ENCODE measurements at places on chromosomes 3 and 15.
A peak's percentile ranks its signal among the peaks of the same experiment; 100 is the strongest.

DNA sequence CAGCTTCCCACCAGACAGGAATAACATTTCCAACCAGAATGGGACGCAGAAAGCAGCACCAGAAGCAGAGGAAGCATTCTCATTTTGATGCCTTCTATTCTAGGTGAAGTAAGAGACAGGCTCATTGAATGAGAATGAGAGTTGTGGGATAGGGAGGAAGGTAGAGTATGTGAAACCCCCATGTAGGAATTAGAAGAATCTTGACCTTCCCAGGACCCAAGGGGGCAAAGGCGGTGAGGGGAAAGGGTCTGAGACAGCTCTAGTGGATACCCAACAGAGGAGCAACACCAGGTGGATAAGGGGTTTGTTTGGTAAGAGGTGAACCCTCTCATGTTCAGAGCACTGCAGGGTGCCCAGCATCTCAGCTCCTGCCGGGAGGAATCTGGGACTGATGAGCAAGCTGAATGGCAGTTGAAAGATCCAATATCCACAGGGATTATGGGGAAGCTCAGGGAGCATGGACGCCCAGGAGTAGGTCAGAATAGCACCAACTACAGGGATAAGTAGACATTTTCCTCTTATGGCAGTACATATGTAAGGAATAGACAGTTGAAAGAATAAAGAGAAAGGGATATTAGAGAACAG lies 77.0 kb downstream of the PLCL2 start:
- no peak for DNase-seq

- DNase-seq: no peak
Measured at GRCh38 chr3:148861277-148861869, 3.7 kb upstream of the CPA3 start.

DNA sequence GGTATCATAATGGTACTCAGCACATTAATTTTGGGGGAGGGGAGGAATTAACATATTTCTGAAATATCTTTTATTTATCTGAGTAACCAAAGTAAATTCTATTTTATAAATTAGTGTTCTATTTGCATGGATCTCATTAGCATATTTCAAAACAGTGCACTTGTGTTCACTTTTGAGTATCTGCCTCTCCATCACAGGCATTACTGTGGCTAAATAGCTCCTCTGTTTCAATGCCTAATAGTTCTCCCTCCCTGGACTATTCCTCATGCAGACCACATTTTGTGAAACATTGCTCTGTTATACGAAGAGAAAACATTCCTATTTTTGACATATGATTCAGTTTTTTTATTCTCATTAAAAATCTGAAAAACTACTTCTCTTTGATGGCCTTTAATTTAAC lies 1127.8 kb downstream of the TUSC7 start:
- no peak for DNase-seq

GRCh38 chr3:63228677-63229076 lies 49.4 kb upstream of the SYNPR start:
- DNase-seq: no peak

- DNase-seq: no peak
Measured at GRCh38 chr15:68360721-68361120, 71.2 kb downstream of the ITGA11 start.

- DNase-seq: no peak
Measured at GRCh38 chr3:32734756-32735155, 49.8 kb downstream of the CNOT10 start.

- no peak for DNase-seq
Measured at GRCh38 chr3:151265866-151266265, 12.5 kb downstream of the P2RY14 start.

DNA sequence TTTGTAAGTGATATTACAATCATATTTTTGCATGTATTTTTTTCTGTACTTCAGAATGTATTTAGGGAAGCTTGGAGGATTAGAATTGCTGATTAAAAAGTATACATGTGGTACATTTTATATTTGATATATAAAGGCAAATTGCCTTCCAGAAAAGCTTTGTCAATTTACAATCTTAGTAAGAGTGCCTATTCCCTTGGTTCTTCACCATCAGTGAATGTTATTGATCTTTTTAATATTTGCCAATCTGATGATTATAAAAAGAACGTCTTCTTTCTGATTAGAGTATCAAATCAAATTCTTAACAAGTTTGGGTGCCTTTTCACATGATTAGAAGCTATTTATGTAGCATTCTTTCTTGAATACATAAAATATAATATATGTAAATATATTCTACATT lies 9.1 kb downstream of the WDR49 start:
- DNase-seq: no peak

DNA sequence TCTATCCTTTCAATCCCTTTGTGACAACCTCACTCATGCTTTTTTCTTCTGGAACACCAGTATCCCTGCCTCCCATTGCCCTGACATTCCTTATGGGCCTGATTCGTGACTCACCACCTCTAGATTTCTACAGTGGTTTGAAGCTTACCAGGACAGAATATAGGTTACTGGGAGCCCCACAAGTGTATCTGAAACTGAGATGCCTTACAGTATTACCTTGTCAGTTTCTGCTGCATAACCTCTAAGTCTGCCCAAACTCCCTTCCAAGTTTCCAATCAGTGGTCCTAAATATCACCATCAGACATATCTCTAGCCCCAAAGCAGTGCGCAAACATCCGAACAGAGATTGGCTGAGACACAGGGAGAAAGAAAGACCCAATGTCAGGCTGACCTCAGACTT lies 5.6 kb downstream of the CPB1 start:
- no peak for DNase-seq

DNA sequence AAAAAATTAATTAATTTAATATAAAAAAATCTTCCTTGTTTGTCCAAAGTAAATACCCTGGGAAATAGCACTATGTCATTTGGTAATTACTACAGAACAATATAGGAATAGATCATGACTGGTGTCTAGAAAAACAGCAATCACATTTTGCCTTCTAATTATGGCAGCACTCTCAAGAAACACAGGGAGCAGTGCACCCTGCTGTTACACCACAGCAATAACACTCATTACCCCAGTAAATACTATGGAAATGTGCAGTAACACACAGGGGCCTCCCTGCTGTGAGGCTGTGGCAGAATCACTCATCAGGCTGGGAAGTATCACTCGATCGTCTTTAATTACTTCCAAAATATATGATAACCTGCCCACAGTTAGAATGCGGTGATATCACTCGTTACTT lies 646.0 kb downstream of the TUSC7 start:
- DNase-seq: no peak

- no peak for DNase-seq
Measured at GRCh38 chr15:76625267-76625666, 279.9 kb downstream of the SCAPER start.

DNA sequence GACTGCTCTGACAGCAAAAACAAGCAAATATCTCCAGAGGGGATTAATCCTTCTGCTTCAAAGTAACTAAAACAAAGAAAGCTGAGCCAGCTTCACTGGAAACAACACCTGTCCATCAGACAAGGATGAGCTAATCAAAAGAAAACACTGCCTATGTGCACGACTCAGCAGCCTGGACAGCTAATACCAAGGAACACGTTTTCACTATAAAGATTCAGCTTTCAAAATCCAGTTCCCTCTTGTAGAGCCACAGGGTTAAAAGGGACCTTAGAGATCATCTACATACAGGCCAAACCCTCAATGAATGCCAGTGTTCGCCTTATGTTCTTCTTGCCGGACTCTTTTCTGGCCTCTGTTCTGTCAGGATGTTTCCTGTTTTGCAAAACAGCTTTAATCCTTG lies 6.9 kb downstream of the TUSC7 start:
- DNase-seq: no peak

GRCh38 chr3:150227839-150228238 lies 180.3 kb upstream of the TSC22D2 start:
- no peak for DNase-seq

DNA sequence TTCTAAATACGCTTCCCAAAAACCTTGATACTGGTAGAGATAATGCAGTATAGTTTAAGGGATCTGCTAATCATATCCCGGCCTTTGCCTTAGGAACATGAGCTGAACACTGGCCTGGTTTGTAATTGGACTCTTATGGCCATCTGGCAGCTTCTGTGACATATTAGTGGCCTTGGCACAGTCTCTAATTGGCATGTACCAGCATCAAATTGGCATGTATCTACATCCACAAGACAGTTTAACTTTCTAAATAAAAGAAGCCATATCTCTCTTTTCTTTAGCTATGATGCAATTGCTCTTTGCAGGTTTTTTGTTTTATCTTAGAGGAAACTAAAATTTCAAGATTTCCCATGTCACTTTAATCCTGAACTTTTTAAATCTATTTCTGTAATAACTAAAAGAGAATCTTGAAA lies 44.6 kb upstream of the FILIP1L start:
- peak; percentile 65 for DNase-seq

GRCh38 chr3:101069901-101070798 lies 76.9 kb upstream of the ABI3BP start:
- DNase-seq: no peak

GRCh38 chr3:1439395-1439794 lies 346.6 kb downstream of the CNTN6 start:
- no peak for DNase-seq

- DNase-seq: peak; percentile 33
Measured at GRCh38 chr3:100463002-100463401, 29.4 kb upstream of the TMEM45A start.

GRCh38 chr3:74469151-74469550 lies 145.3 kb downstream of the CNTN3 start:
- DNase-seq: no peak

DNA sequence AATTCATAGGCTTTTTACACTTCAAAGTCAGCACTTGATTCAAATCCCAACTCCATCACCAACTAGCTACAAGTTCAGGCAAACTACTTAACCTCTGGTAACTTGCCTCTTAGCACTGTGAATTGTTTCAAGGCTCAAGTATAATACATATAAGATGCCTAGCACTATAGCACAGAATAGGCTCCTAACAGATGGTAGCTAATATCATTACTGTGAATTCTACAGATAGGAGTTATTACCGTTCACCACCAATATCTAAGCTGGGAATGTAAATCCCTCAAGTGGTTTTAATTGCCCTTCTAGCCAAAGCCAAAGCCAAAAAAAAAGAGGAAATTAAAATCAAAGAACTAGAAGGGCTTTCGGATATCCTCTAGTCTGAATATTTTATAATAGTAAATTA lies 15.4 kb downstream of the DLG1 start:
- DNase-seq: no peak

DNA sequence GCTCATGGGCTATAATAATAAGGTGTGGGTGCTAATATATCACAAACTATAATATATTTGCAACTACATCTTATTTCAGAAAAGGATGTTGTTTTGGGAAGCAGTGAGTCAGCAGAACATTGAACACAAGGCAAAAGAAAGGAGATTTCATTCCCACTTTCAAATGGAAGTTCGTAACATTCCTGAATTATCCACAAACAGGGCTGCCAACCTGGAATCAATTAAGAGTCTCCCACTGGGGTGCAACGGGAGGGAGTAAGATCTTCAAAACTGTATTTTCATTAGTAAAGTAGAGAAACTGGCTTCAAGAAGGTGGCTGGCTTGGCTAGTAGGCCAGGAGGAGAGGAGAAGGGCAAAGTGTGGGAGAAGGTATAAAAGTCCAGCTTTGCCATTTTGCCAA lies 479.6 kb downstream of the CNTN3 start:
- no peak for DNase-seq

- peak; percentile 86 for DNase-seq
Measured at GRCh38 chr15:75620058-75620820, 5.3 kb downstream of the SNUPN start.

GRCh38 chr3:98404010-98404409 lies 13.5 kb downstream of the OR5K3 start:
- no peak for DNase-seq

- DNase-seq: no peak
Measured at GRCh38 chr3:186996356-186996755, 66.0 kb downstream of the ST6GAL1 start.

All from muscle of arm (tissue), 14 donors.